ENCODE measurements at places on chromosomes 3 and 15.
A peak's percentile ranks its signal among the peaks of the same experiment; 100 is the strongest.

- DNase-seq: no peak
Measured at GRCh38 chr15:42359985-42360384, 684 bp downstream of the CAPN3 start.

- DNase-seq: peak; percentile 83
Measured at GRCh38 chr15:65077981-65078352, 1.4 kb downstream of the KBTBD13 start.

GRCh38 chr3:24492971-24493551 lies 1.6 kb downstream of the THRB start:
- no peak for DNase-seq

DNA sequence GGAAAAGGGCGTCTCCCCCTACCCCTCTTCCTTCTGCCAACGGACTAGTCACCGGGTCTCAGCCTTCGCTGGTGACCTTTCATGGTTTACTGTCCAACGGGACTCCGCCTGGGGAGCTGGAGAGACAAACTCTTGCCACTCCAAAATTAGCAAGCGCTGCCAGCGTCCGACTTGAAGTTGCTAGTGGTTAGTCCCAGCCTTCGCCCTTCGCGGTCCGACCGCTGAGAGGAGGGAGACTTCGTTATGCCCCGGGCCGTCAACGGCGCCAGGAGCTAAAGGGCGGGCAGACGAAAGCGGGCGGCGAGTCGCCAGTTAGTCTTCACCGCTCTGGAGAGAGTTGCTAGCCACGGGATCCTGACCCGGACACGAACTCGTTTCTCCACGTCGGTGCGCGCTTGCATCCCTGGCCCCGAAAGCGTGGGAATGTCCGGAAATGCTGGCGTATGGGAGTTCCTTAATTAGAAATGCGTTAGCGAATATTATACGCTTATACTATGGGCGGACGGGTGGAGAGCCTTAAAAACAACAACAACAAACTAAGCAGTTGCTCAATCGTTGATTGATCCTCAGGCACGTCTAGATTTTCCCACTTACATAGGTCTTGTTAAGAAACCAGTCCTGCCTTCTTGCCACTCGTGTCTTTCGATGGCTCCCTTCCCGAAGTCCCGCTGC lies 716 bp downstream of the SMC4 start:
- DNase-seq: peak; percentile 57

GRCh38 chr3:134693804-134694203 lies 43.0 kb upstream of the KY start:
- DNase-seq: no peak

- no peak for DNase-seq
Measured at GRCh38 chr15:45469441-45469840, 53.1 kb downstream of the SLC30A4 start.

DNA sequence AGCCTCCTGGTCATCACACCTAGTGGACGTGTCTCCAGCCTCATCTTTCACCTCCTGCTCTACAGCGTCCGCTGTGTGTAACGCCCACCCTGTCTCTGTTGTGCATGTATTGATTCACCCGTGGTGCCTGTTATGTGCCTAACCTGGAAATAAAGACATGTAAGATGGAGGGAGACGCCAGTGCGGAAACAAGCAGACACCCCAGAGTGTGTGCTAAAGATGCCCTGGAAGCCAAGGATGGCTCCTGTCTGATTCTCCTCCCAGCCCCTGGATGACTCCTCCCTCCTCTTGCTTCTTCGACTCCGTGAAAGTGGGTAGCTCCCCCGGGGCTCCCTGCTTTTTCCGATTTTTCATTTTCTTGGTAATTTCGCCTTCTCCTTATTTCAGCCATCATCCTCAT lies 241.8 kb downstream of the ADAMTS17 start:
- no peak for DNase-seq

DNA sequence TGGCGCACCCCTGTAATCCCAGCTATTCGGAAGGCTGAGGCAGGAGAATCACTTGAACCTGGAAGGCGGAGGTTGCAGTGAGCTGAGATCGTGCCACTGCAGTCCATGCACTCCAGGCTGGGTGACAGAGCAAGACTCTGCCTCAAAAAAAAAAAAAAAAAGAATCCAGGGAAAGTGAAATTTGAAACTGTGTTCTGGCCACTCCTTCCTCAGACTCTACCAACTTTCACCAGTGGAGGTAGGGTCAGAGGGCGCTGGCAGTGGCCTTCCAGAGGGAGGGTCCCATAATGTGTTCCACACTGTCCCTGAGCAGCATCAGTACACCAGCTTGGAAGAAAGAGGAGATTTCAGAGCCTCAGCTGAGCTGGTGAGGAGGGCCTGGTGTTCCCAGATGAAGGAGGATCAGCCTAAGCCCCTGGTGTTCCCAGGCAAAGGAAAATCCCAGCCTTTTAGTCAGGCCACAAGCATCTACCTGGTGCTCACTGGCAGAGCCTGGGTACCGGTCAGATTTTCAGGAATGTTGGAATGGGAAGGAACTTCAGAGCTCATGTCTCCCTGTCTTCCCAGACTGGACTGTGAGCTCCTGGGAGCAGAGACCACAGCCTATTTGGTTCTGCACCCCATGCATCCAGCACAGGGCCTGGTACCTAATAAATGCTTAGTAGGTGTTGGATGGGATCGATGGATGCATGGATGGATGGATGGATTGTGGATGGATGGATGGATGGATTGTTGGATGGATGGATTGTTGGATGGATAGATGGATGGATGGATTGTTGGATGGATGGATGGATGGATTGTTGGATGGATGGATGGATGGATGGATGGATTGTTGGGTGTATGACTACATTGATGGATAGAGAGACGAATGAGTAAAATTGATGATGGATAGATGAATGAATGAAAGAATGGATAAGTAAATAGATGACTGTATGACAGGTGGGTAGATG lies 117.9 kb downstream of the CORO2B start:
- no peak for DNase-seq

GRCh38 chr3:16607718-16608117 lies 2.5 kb upstream of the DAZL start:
- no peak for DNase-seq

- no peak for DNase-seq
Measured at GRCh38 chr3:149114458-149114857, 15.0 kb upstream of the HPS3 start.

GRCh38 chr15:46344115-46344724 lies 709.4 kb downstream of the SQOR start:
- no peak for DNase-seq

DNA sequence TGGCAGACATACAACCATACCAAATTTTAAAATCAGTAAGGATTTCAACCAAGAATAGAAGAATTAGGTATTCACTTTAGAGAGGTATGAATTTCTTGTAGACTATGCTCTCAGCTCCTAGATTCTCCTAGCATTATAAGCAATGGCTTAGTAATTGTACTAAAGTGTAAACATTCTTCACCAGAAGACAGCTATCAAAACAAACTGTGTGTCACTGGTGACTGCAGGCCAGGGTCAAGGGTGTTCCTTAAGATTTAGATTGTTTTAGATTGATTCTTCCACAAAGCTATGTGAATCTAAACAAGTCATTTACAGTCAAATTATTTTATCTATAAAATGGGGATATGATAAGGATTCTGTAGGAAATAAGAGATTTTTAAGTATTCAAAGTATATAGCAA lies 23.1 kb upstream of the GP5 start:
- DNase-seq: no peak

DNA sequence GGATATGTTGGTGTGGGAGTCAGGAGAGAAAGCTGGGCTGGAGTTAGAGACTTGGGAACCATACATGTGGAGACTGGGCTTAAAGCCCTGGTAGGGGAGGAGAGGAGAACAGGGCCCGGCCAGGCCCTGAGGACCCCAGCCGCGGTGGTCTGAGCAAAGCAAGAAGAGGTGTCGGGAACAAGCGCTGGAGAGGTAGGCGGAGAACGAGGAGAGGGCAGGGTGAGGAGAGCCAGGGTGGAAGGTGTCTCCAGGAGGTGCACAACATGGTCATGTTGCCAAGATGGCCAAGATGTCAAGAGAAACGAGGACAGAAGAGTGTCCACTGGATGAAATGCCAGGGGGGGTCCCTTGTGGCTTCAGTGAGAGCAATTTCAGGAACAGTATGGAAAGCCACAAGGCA lies 5.5 kb downstream of the CHAC1 start:
- no peak for DNase-seq

DNA sequence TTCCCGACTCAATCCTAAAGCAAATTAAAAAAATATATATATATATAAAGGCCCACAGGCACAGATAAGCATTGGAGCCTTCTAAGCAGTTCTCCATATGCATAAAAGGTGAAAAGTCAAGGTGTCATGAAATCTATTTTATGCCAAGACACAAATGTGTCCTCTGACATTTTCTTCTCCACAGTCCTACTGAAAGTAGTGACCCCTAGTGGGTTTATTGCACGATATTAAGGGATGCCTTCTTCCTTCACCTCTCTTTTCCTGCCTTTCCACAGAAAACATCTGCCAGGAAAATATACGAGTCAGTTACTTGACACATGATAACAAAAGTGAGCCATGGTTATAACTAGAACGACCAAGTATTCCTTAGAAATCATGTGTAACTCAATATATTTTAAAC lies 303.2 kb downstream of the TIGIT start:
- DNase-seq: no peak

DNA sequence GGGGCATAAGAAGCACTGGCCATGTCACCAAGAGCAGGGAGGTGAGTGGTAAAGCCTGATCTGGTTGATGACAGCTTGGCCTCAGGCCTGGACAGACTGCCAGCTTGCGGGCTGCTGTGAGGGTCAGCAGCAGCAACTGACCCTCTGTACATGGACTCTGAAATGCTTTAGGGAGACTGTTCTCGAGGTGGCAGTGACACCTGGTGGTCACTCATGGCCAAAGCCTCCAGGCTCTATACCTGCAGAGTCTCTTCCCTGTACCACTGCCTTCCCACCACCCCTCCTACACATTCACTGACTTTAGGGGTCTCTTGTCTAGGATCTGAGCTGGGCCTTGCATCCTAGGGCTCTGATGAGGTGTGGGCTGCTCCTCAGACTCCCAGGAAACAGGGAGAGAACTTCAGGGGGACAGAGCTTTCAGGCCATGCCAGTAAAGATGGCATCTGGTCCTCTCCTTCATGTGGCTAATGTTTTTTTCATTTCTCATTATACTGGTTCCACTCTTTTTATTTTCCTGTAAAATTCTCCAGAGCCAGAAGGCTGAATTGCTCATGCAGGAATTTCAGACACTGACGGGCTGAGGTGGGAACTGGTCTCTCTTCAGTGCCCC lies 17.2 kb upstream of the TIMP4 start:
- DNase-seq: peak; percentile 67

DNA sequence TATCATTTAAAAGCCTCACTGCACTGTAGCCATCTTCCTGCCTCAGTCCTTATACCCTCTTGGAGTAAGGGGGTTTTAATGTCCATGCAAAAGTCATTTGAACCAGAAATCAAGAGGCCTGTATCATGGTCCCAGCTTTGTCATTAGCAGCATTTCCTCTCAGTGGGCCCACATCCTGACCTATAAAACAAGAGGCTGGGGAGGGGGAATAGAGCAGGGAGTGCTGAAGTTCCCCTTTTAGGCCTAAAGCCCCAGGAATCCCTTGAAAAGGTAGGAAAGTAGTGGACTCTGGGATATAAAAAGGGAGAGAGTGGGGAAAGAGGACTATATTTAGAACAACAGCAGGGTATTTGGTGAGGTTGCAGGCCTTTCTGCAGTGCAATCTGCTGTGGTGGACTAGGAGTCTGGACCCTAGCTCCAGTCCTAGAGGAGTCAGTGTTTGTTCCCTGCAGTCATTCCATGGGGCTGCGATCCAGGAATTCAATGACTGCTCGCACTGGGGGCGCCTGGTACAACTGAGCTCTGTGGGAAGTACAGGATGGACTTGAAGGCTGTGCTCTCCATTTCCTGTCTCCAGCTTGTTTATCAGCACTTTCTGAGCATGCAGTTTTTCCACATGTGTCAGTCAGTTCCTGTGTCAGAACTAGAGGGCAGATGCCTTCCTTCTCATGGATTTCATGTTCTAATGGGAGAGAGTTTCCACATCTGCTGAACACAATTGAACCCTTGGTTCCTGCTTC lies 46.8 kb downstream of the PDHB start:
- peak; percentile 54 for DNase-seq

GRCh38 chr3:196047391-196048030 lies 34.4 kb downstream of the TFRC start:
- peak; percentile 75 for DNase-seq

All from hematopoietic multipotent progenitor cell treated with erythropoietin and hydrocortisone succinate and interleukin-3 and kit ligand, for 4 days (in vitro differentiated cells).